Breast epithelium (tissue), 4 donors: ENCODE measurements at places on chromosomes 5 and 9. TPM values are rescaled to one million over a fixed set of nuclear protein-coding genes. Genes with fewer than 3 reads are reported as not detected.
A peak's percentile ranks its signal among the peaks of the same experiment; 100 is the strongest.

- H3K36me3 ChIP-seq: no peaks in the 10 kb centered on the region
- no peak overlapping the region for H3K27ac ChIP-seq
- peaks cover 7% of the 10 kb centered on the region for H3K27me3 ChIP-seq
- no peaks in the 10 kb centered on the region for H3K4me1 ChIP-seq
These were observed 191.2 kb downstream of the PAX5 start for GRCh38 chr9:36842560-36843530.

The UBE2D2 gene
- total RNA-seq: 55.1 TPM

DNA sequence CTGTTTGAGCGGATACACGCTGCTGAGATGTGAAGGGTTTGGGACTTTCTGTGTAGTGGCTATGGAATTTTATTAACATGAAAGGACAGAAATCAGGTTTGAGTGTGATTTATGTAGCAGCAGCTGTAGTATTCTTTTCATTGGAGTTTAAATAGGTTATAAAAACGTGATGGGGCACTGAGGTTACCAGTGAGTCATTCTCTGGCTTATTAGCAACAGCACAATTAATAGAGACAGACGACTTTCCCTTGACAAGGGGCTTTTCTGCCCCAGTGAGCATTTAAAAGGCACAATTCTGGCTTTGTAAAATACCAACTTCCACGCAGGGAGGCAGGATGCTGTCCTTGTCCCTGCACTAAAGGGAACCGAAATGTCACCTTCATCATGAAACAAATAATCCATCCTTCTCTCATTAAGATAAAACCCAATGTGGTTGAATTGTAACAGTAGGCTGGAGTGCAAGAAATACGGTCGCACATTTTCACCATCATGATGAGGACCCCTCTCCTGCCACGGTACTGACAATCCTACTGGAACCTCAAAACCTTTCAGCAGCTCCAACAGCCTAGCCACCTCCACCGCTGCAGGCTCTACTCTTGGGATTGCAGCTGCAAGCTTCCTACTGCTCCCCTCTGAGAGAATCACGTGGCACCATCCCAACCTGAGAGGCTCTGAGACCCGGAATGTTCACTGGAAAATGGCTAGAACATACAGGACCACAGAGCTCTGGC, 293.9 kb downstream of the IRX1 start:
- H3K36me3 ChIP-seq: no peaks in the 10 kb centered on the region
- H3K4me3 ChIP-seq: no peak overlapping the region
- no peak overlapping the region for H3K27ac ChIP-seq
- H3K27me3 ChIP-seq: no peaks in the 10 kb centered on the region
- DNase-seq: no peak

The FBXW2 gene
- total RNA-seq: 44.9 TPM

GRCh38 chr9:2837915-2838314, 6.0 kb downstream of the PUM3 start:
- H3K4me1 ChIP-seq: peaks cover 32% of the 10 kb centered on the region
- no peaks in the 10 kb centered on the region for H3K27me3 ChIP-seq
- peak overlapping the region; percentile 49 for H3K4me3 ChIP-seq
- peak overlapping the region; percentile 62 for H3K27ac ChIP-seq

DNA sequence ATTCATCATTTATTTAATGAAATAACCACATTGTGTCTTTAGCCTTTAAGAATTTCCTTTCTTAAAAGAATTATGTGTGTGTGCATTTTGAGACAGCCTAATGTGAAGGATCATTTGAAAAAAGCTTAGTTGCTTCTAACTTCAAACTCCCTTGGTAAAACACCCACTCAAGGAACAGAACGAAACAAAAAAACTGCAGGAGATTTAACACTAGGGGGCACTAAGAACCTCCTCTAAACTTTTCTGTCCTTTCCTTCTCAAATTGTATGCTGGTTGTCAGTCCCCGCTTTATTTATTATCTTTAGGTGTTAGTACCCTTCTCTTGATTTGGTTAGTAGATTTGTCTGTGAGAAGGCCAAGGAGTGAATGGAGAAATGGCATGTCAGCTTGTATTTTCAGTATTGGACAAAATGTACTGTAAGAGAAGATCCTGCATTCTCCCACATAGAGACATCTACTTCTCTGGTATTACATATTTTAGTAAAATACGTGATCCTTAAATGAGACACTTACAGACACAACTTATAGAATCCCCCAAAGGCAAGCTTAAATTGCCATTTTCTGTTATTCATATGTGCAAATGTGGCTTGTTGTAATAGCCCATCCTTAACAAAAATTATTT, 229.7 kb downstream of the MRPS30 start:
- no peak for DNase-seq
- no peak overlapping the region for H3K4me3 ChIP-seq
- no peak overlapping the region for H3K27ac ChIP-seq
- no peaks in the 10 kb centered on the region for H3K36me3 ChIP-seq
- no peaks in the 10 kb centered on the region for H3K4me1 ChIP-seq
- no peaks in the 10 kb centered on the region for H3K27me3 ChIP-seq

- H3K27me3 ChIP-seq: no peaks in the 10 kb centered on the region
- H3K36me3 ChIP-seq: no peaks in the 10 kb centered on the region
- peak overlapping the region; percentile 88 for H3K4me3 ChIP-seq
These were observed 423 bp upstream of the ABCA2 start for GRCh38 chr9:137028263-137029057.

- peak overlapping the region; percentile 6 for H3K27ac ChIP-seq
- H3K36me3 ChIP-seq: no peaks in the 10 kb centered on the region
- no peaks in the 10 kb centered on the region for H3K4me1 ChIP-seq
- H3K4me3 ChIP-seq: no peak overlapping the region
- no peaks in the 10 kb centered on the region for H3K27me3 ChIP-seq
These were observed 8.6 kb downstream of the TGFBR1 start for GRCh38 chr9:99113414-99114048.

GRCh38 chr5:146151970-146152369, 30.5 kb downstream of the LARS1 start:
- H3K27ac ChIP-seq: no peak overlapping the region
- no peak overlapping the region for H3K4me3 ChIP-seq
- H3K36me3 ChIP-seq: peaks cover 21% of the 10 kb centered on the region
- no peaks in the 10 kb centered on the region for H3K4me1 ChIP-seq

The ACTBL2 gene
- total RNA-seq: not detected

The GPR150 gene
- total RNA-seq: 1.4 TPM

The KCTD16 gene
- under 0.01 TPM for total RNA-seq

DNA sequence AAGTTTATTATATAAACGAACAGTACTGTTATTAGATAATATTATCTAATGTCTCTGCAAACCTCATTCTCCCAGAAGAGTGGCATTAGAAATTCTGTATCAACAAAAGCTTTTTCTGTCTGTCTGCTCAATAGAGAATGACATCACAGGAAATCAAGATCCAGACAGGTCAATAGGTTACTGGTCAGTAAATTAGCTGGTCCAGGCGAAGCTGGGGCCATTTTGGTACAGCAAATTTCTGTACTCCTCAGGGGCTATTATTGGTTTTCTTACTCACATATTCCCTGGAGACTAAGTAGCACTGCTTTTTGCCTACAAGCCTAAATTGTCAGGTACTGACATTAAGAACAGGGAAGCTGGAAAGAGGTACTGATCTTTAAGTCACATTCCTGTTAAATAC, 80.5 kb downstream of the PLPP1 start:
- H3K4me3 ChIP-seq: no peak overlapping the region
- H3K27ac ChIP-seq: no peak overlapping the region
- H3K4me1 ChIP-seq: no peaks in the 10 kb centered on the region
- DNase-seq: no peak

The LMBRD2 gene
- 13.1 TPM for total RNA-seq

- no peak overlapping the region for H3K27ac ChIP-seq
- H3K4me3 ChIP-seq: no peak overlapping the region
- no peaks in the 10 kb centered on the region for H3K27me3 ChIP-seq
- peaks cover 4% of the 10 kb centered on the region for H3K36me3 ChIP-seq
- no peaks in the 10 kb centered on the region for H3K4me1 ChIP-seq
These were observed 27.3 kb downstream of the TTC1 start for GRCh38 chr5:160036243-160036642.

GRCh38 chr5:150580917-150581316, 59.5 kb upstream of the SYNPO start:
- no peaks in the 10 kb centered on the region for H3K36me3 ChIP-seq
- no peak for DNase-seq
- H3K4me3 ChIP-seq: no peak overlapping the region
- no peaks in the 10 kb centered on the region for H3K4me1 ChIP-seq
- no peak overlapping the region for H3K27ac ChIP-seq
- no peaks in the 10 kb centered on the region for H3K27me3 ChIP-seq

DNA sequence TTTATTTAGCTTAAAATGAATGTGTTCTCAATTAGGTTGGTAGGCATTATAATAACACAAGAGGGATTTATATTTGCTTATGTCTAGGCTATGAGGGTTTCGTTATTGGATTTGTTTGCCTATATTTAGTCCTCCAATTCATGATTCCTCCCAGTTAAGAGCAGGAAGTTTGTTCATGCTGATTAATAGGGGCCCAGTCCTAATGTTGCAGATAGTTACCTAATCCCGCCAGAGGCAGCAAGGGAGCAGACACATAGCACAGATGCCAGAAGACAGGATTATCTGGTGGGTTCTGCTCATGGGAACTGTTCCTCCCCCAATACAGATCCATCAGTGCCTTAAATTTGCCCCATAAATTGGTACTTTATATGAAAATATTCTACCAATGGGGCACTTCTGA, 100.8 kb upstream of the TLE4 start:
- no peak for DNase-seq
- H3K36me3 ChIP-seq: no peaks in the 10 kb centered on the region
- no peaks in the 10 kb centered on the region for H3K27me3 ChIP-seq
- no peak overlapping the region for H3K4me3 ChIP-seq
- H3K27ac ChIP-seq: no peak overlapping the region

The GFI1B gene
- not detected for total RNA-seq

The SPATA31A3 gene
- total RNA-seq: not detected

DNA sequence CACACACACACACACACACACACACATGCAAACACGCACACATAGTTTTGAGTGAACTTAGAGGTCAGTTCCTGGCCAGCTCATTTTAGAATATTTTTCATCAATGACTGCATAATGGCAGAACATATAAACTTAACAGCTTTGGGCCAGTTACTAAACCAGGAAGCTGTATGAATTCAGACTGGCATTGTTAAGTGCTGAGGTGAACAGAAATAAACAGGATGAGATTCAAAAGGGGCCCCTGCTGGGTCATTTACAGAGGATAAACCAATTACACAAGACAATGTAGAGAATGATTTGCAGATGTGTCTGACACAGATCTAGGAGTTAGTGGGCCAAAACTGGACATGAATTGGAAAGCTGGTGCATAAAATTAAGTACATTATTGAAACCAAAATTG, 44.6 kb downstream of the MARCHF11 start:
- H3K4me1 ChIP-seq: no peaks in the 10 kb centered on the region
- no peak for DNase-seq
- H3K4me3 ChIP-seq: no peak overlapping the region
- H3K27ac ChIP-seq: no peak overlapping the region
- H3K27me3 ChIP-seq: no peaks in the 10 kb centered on the region

- no peaks in the 10 kb centered on the region for H3K27me3 ChIP-seq
- no peak overlapping the region for H3K4me3 ChIP-seq
- H3K4me1 ChIP-seq: no peaks in the 10 kb centered on the region
- H3K36me3 ChIP-seq: no peaks in the 10 kb centered on the region
- no peak overlapping the region for H3K27ac ChIP-seq
These were observed 6.6 kb upstream of the CEMIP2 start for GRCh38 chr9:71774920-71775319.

GRCh38 chr9:101092922-101093321, 64.4 kb downstream of the PLPPR1 start:
- no peaks in the 10 kb centered on the region for H3K36me3 ChIP-seq
- no peaks in the 10 kb centered on the region for H3K4me1 ChIP-seq

The PRR16 gene
- 1.2 TPM for total RNA-seq

- H3K4me1 ChIP-seq: no peaks in the 10 kb centered on the region
- H3K27ac ChIP-seq: peak overlapping the region; percentile 100
- peak overlapping the region; percentile 95 for H3K4me3 ChIP-seq
- peaks cover 3% of the 10 kb centered on the region for H3K36me3 ChIP-seq
- no peak for DNase-seq
- H3K27me3 ChIP-seq: no peaks in the 10 kb centered on the region
These were observed 694 bp downstream of the RMI1 start for GRCh38 chr9:83981126-83981871.

The HSPB3 gene
- not detected for total RNA-seq

DNA sequence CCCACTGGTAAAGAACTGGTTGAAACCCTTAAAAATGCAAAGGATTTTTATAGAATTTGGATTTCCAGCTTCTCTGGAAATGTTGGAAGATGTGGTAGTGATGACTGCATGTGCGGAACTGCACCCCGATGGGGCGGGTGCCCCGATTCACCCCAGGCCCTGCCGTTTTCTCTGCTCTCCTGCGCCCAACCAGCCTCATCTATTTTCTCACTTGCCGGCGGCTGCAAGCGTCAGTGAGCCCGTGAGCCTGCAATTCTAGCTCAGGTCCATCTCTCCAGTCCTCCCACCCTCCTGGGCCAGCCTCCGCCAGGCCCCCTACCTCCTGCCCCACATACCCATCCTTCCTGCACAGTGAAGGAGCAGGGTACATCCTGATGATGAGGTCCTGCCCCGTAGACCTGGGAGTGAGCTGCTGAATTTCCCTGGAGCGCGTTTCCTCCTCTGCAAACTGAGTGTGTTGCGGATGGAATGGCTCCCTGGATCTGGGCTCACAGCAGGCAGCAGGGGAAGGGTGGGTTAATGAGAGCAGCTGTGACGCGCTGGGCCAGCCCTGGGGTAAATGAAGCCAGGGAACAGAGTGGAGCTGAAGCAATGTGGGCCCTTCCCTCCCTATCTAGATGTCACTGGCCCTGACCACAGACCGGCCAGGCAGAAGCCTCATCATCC, 45.9 kb upstream of the PHYKPL start:
- DNase-seq: no peak
- no peaks in the 10 kb centered on the region for H3K27me3 ChIP-seq
- no peak overlapping the region for H3K4me3 ChIP-seq
- no peaks in the 10 kb centered on the region for H3K4me1 ChIP-seq
- H3K27ac ChIP-seq: no peak overlapping the region

GRCh38 chr5:96037128-96037527, 75.5 kb upstream of the ELL2 start:
- H3K27me3 ChIP-seq: no peaks in the 10 kb centered on the region
- no peaks in the 10 kb centered on the region for H3K4me1 ChIP-seq
- H3K27ac ChIP-seq: no peak overlapping the region
- H3K36me3 ChIP-seq: no peaks in the 10 kb centered on the region

DNA sequence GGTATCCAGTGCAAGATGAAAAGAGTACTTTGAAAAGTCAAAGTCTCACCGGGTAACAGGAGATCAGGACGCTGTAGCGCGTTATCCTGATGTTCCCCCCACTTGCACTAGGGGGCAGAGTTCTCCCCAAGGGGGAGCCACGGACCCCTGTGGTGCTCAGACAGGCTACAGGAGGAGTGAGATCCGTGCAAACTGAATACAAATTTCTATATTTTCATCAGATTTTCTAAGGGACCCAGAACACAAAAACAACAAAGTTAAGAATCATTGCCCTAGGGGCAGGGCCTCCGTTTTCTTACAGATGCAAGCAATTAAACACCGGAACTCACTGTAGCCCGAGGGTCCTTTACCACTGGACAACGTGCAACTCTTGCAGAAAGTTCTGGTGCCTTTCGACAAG, 2.0 kb downstream of the MYO10 start:
- peak; percentile 24 for DNase-seq
- no peaks in the 10 kb centered on the region for H3K4me1 ChIP-seq
- H3K27me3 ChIP-seq: no peaks in the 10 kb centered on the region
- peak overlapping the region; percentile 88 for H3K4me3 ChIP-seq
- no peaks in the 10 kb centered on the region for H3K36me3 ChIP-seq

- no peak overlapping the region for H3K27ac ChIP-seq
- H3K27me3 ChIP-seq: no peaks in the 10 kb centered on the region
- DNase-seq: no peak
- no peak overlapping the region for H3K4me3 ChIP-seq
These were observed 244.4 kb downstream of the CWC27 start for GRCh38 chr5:65013166-65013565.

- no peaks in the 10 kb centered on the region for H3K36me3 ChIP-seq
- H3K4me1 ChIP-seq: no peaks in the 10 kb centered on the region
- no peak overlapping the region for H3K27ac ChIP-seq
These were observed 61.5 kb downstream of the SV2C start for GRCh38 chr5:76144513-76145274.
